ENCODE measurements at places on chromosomes 11 and 22. TPM values are rescaled to one million over a fixed set of nuclear protein-coding genes. Genes with fewer than 3 reads are reported as not detected.

SHISAL1 gene
- total RNA-seq: 13.1 TPM

- H3K27me3 ChIP-seq: no peaks in the 10 kb centered on the region
- H3K36me3 ChIP-seq: no peaks in the 10 kb centered on the region
- no peaks in the 10 kb centered on the region for H3K4me1 ChIP-seq
- H3K27ac ChIP-seq: no peak overlapping the region
Measured at GRCh38 chr11:100612766-100613165, 74.3 kb upstream of the ARHGAP42 start.

DNA sequence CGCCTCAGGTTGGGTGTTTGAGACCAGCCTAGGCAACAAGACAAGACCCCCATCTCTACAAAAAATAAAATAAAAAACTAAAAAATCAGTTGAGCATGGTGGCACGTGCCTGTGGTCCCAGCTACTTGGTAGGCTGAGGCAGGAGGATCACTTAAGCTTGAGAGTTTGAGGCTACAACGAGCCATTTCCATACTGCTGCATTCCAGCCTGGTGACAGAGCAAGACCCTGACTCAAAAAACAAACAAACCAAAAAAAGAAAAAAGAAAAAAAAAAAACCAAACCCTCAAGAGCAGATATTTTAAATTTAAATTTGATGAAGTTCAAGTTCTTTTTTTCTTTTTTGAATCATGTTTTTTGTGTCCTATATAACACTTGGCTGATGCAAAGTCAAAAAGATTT, 7.2 kb upstream of the CCDC83 start:
- no peaks in the 10 kb centered on the region for H3K36me3 ChIP-seq
- H3K27me3 ChIP-seq: no peaks in the 10 kb centered on the region
- H3K27ac ChIP-seq: no peak overlapping the region

PRG3 gene
- total RNA-seq: 0.22 TPM

MPZL2 gene
- 0.40 TPM for total RNA-seq

- DNase-seq: no peak
- no peak overlapping the region for H3K4me3 ChIP-seq
- peaks cover 26% of the 10 kb centered on the region for H3K36me3 ChIP-seq
- peaks cover 32% of the 10 kb centered on the region for H3K4me1 ChIP-seq
Measured at GRCh38 chr22:49770547-49771265, 57.0 kb downstream of the BRD1 start.

GRCh38 chr22:22357024-22357883, 112.7 kb downstream of the VPREB1 start:
- no peaks in the 10 kb centered on the region for H3K36me3 ChIP-seq
- peaks cover 5% of the 10 kb centered on the region for H3K4me1 ChIP-seq
- peaks cover 4% of the 10 kb centered on the region for H3K27me3 ChIP-seq
- peak; percentile 83 for DNase-seq
- H3K27ac ChIP-seq: no peak overlapping the region

HBB gene
- 755 TPM for total RNA-seq

MMP3 gene
- total RNA-seq: 0.22 TPM

SHISA8 gene
- 0.09 TPM for total RNA-seq

DNA sequence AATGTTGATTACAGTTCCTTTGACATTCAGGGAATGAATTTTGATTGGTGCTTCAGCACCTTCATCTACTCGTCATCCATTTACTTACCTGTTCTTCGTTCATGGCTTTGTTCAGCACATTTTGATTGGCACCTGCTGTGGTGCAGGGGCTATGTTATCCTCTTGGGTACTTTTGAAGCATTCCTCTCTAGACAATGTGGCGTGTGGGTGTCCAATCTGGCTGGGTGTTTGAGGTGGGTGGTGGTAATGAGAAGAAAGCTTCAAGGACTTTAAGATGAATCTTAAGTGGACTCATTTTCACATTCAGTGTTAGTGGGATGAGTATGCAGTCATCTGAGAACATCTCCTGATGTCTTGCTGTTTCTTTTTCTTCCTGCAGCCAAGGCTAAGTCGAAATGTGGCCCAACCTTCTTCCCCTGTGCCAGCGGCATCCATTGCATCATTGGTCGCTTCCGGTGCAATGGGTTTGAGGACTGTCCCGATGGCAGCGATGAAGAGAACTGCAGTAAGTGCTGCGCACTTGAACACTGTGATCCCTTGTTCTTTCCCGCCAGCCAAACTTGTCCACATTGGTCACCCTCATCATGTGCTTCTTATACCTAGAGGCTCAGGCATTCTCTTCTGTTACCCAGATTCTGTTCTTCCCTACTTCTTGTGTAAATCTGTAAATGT, 137.5 kb downstream of the LDLRAD3 start:
- no peaks in the 10 kb centered on the region for H3K27me3 ChIP-seq
- H3K4me1 ChIP-seq: no peaks in the 10 kb centered on the region
- H3K4me3 ChIP-seq: no peak overlapping the region
- peaks cover 22% of the 10 kb centered on the region for H3K36me3 ChIP-seq
- no peak overlapping the region for H3K27ac ChIP-seq

OR51E2 gene
- 0.53 TPM for total RNA-seq

- H3K4me3 ChIP-seq: no peak overlapping the region
- DNase-seq: no peak
- peaks cover 45% of the 10 kb centered on the region for H3K4me1 ChIP-seq
- peaks cover 29% of the 10 kb centered on the region for H3K36me3 ChIP-seq
Measured at GRCh38 chr11:57497303-57498247, 17.9 kb downstream of the SLC43A1 start.
